Transverse colon (tissue), 4 donors: ENCODE measurements at places on chromosomes 16 and 17. TPM values are rescaled to one million over a fixed set of nuclear protein-coding genes. Genes with fewer than 3 reads are reported as not detected.

Gene NPIPB13
- total RNA-seq: 6.4 TPM

Gene CMTM3
- total RNA-seq: 2.4 TPM

Gene CPNE7
- not detected for total RNA-seq

DNA sequence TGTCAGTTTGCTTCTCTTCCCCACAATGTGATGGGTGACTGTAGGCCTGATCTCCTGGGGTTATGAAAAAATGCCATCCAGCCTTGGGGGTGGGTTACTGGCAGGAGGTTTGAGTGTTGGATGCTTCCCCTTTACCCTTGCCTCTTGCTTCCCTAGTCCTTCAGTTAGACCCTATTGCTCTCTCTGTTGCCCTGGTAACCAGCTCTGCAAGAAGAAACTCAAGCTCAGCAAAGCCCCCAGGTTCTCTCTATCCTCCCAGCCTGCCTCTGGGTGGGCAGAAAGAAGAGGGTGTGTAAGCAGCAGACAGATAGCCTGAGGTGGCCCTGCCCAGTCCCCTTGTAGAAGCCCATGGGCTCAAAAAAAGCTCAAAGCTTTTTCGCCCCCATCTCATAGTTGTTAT, 2.8 kb upstream of the RAPGEFL1 start:
- peaks cover 26% of the 10 kb centered on the region for H3K36me3 ChIP-seq
- no peak for DNase-seq
- H3K27ac ChIP-seq: no peak overlapping the region
- no peak overlapping the region for H3K4me3 ChIP-seq
- no peaks in the 10 kb centered on the region for H3K27me3 ChIP-seq

- H3K4me3 ChIP-seq: no peak overlapping the region
- H3K4me1 ChIP-seq: no peaks in the 10 kb centered on the region
- no peaks in the 10 kb centered on the region for H3K36me3 ChIP-seq
- no peak for DNase-seq
- no peak overlapping the region for H3K27ac ChIP-seq
- peaks cover 15% of the 10 kb centered on the region for H3K27me3 ChIP-seq
These were observed 246.9 kb upstream of the RBFOX1 start for GRCh38 chr16:7085776-7086175.
